Nasal cavity respiratory epithelium epithelial cell of viscerocranial mucosa (primary cell): ENCODE measurements at places on chromosomes 16 and 17. TPM values are rescaled to one million over a fixed set of nuclear protein-coding genes. Genes with fewer than 3 reads are reported as not detected.

Gene APOBR
- 0.07 TPM in 1 of 2 replicates, not detected in the other for total RNA-seq

Gene XPO6
- total RNA-seq, result 83.0 and 127 TPM in 2 replicates

Gene CES5A
- not detected in 2 replicates for total RNA-seq

Gene CCL11
- not detected in 2 replicates for total RNA-seq

Gene NLRC3
- under 0.01 and 0.07 TPM in 2 replicates for total RNA-seq

Gene MSLN
- total RNA-seq, result 13.0 and 40.5 TPM in 2 replicates

Gene MARVELD3
- 18.5 and 48.7 TPM in 2 replicates for total RNA-seq

Gene CA10
- total RNA-seq, result 0.34 TPM in 1 of 2 replicates, not detected in the other

Gene CX3CL1
- under 0.01 and 1.4 TPM in 2 replicates for total RNA-seq

Gene PRSS22
- total RNA-seq, result 7.5 and 54.4 TPM in 2 replicates

Gene KRT25
- not detected in 2 replicates for total RNA-seq

Gene ANKRD40CL
- total RNA-seq, result not detected in 2 replicates

Gene DHRS7C
- total RNA-seq, result not detected in 2 replicates

Gene KRT10
- 5.9 and 8.5 TPM in 2 replicates for total RNA-seq

Gene SLC16A13
- 1.4 and 3.0 TPM in 2 replicates for total RNA-seq

Gene RAB11FIP4
- total RNA-seq, result 12.0 and 30.3 TPM in 2 replicates

Gene SPATA22
- not detected in 2 replicates for total RNA-seq

Gene KRTAP4-5
- not detected in 2 replicates for total RNA-seq

Gene PRR29
- not detected in 2 replicates for total RNA-seq

Gene PGAP6
- total RNA-seq, result 34.9 and 56.9 TPM in 2 replicates

Gene SLC38A7
- 22.9 and 47.7 TPM in 2 replicates for total RNA-seq

Gene CETP
- total RNA-seq, result not detected in 2 replicates

Gene SMIM22
- total RNA-seq, result 2.1 and 5.8 TPM in 2 replicates

Gene DHODH
- 6.1 and 15.0 TPM in 2 replicates for total RNA-seq

Gene SEPTIN12
- total RNA-seq, result not detected in 2 replicates

Gene HCRT
- not detected in 2 replicates for total RNA-seq

Gene OTOP2
- total RNA-seq, result 0.34 TPM in 1 of 2 replicates, not detected in the other

Gene E4F1
- total RNA-seq, result 24.9 and 28.6 TPM in 2 replicates

Gene PRR35
- under 0.01 TPM in 1 of 2 replicates, not detected in the other for total RNA-seq

Gene TMEM100
- not detected in 2 replicates for total RNA-seq

Gene SLFN12
- 1.4 and 5.5 TPM in 2 replicates for total RNA-seq

Gene TNFRSF17
- total RNA-seq, result not detected in 2 replicates

Gene ACSM2A
- not detected in 2 replicates for total RNA-seq

Gene CTRB2
- total RNA-seq, result not detected in 2 replicates

Gene FBXO39
- under 0.01 and 0.36 TPM in 2 replicates for total RNA-seq

Gene NME1
- 82.9 and 110 TPM in 2 replicates for total RNA-seq

Gene SRP68
- total RNA-seq, result 44.1 and 75.0 TPM in 2 replicates

Gene RSKR
- 5.1 and 9.0 TPM in 2 replicates for total RNA-seq

Gene EVPL
- 40.3 and 69.8 TPM in 2 replicates for total RNA-seq

Gene ODAD4
- under 0.01 and 0.07 TPM in 2 replicates for total RNA-seq

Gene METTL9
- total RNA-seq, result 153 and 183 TPM in 2 replicates

Gene PSMD12
- 22.9 and 51.0 TPM in 2 replicates for total RNA-seq

Gene HP
- total RNA-seq, result under 0.01 TPM in 1 of 2 replicates, not detected in the other

Gene GPT2
- 41.4 and 88.6 TPM in 2 replicates for total RNA-seq

Gene CRYBA1
- not detected in 2 replicates for total RNA-seq

Gene CDRT15
- not detected in 2 replicates for total RNA-seq

Gene MYH13
- not detected in 2 replicates for total RNA-seq

Gene C17orf78
- total RNA-seq, result not detected in 2 replicates
